Nucleus accumbens (tissue), 56 donors: ENCODE measurements at places on chromosomes 2 and 18.

DNA sequence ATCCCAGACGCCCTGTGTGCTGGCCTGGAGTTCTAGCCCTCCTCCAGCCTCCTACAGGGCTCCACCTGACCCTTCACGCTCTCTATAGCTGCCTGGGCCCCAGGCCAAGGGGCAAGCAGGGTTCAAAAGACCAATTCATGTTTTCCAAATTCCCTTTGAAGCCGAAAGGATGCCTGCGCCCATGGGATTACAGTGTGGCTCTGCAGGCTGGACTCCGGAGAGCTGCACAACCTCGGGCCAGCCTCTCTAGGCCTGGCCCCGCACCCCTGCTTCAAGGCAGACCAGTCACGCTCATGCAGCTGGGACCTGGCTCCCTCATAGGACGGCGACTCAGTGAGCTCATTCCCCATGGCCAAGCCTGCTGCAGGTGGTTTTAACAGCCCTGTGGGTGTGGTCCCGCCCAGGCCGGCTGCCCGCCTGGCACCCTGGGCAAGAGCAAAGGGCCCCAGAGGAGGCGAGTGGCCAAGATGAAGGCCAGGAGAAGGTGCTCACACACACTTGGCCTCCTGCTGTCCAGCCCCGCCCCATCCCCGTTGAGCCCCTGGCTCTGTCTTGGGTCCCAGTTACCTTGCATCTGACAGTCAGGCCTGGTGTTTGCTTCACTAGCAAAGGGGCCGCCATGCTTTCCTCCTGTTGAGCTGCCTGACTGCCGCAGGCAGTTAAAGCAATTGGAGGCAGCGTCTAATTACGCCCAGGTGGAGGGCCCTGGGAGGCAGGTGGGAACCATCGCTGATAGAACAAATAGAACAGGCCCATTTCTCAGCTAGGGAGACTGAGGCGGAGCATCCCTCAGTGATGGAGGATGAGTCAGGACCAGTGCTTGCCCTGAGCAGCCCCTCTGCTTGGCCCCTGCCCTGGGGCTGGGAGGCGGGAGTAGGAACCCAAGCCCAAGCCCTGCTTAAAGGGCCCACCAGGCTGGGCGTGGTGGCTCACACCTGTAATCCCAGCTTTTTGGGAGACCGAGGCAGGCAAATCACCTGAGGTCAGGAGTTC lies 56.9 kb downstream of the SMAD7 start:
- DNase-seq: no peak

GRCh38 chr2:186059096-186059495 lies 320.5 kb downstream of the FSIP2 start:
- DNase-seq: no peak

- no peak for DNase-seq
Measured at GRCh38 chr2:76445880-76446279, 735.2 kb upstream of the GCFC2 start.

DNA sequence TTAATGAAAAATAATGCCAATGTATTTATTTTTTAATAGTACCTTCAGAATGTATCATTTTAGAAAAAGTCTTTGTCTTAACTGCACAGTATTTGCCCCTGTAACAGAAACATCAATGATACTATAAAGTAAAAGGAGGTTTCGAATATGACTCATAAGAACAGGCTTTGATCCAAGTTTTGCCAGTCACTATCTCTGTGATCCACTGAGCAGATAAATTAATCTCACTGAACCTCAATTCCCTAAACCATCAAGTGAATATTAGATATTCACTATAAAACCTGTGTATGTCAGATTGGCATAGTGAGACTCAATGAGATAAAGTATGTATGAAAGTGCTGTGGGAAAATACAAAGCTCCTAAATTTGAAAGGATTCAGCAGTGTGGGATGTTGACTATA lies 292.1 kb downstream of the EXOC6B start:
- DNase-seq: no peak

GRCh38 chr2:159382447-159383028 lies 96.0 kb upstream of the WDSUB1 start:
- DNase-seq: no peak

DNA sequence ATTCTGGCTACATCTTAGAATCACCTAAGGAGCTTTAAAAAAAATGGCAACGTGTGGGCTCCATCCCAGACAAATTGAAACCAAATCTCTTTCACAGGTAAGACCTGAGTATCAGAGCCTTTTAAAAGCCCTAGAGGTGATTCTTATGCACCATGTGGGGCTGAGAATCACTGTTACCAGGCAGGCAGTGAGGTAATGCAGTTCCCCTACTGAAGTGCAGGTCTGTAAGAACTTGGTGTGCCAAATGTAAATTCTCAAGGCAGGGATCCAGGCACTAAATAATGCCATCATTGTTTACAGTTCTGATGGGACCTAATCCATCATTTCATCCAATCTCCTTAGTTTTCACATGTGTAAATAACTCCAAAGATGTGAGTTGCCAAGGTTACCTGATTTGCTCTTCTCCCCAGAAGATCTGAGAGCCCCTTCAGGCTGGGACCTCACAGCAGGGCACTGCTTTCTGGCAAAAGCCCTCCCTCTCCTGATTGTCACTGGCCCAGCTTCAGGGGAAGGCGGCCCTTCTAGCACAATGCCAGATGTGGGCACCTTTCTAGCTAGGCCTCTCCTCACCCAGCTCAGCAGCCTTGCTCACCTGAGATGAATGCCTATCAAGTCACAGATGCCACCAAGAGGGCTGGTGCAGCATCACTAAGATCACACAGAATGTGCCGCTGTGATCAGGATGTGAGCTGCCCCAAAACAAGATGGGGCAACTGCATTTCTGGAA lies 73.6 kb upstream of the RGPD5 start:
- no peak for DNase-seq

DNA sequence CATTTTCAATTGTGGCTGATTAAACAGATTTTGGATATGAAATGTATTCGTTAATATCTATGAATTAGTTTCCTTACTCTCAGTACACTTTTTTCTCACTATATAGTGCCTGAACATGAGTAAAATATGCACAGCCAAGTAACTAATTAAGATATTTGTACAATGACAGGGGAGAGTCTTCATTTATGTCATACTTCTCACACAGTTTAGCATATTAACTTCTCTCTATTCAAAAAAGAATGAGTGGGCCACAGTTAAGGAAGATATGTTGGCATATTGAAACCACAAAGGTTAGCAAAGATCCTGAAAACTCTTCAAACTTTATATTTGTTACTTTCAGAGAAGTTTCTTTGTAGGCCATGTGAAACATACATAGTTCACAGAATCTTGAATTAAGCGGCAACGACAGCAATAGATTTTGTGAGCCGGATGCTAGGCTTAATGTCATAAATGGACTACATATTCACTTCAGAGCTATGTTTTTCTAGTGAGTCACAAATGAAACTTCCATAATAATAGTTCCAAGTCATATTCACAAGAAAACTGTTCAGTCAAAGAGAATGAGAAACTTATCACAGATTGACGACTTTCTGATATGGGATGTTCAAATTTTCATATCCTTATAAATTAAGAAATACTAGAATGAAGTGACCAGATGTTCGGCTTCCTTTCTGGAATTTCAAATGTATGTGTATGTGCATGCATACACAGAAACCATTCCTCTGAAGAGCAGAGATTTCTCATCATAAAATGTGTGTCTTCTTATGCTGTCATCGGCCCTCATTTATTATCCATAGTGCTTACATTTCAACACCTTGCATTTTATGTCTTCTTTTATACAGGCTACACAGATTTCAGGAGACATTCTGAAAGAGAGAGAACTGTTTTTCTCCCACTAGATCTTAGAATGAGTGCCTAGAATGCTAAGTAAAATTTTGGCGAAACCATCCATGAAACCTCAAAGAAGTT lies 584.0 kb downstream of the SATB2 start:
- no peak for DNase-seq

- no peak for DNase-seq
Measured at GRCh38 chr2:46610021-46610420, 130.7 kb downstream of the TMEM247 start.

- no peak for DNase-seq
Measured at GRCh38 chr2:25234738-25235137, 66.4 kb upstream of the POMC start.

DNA sequence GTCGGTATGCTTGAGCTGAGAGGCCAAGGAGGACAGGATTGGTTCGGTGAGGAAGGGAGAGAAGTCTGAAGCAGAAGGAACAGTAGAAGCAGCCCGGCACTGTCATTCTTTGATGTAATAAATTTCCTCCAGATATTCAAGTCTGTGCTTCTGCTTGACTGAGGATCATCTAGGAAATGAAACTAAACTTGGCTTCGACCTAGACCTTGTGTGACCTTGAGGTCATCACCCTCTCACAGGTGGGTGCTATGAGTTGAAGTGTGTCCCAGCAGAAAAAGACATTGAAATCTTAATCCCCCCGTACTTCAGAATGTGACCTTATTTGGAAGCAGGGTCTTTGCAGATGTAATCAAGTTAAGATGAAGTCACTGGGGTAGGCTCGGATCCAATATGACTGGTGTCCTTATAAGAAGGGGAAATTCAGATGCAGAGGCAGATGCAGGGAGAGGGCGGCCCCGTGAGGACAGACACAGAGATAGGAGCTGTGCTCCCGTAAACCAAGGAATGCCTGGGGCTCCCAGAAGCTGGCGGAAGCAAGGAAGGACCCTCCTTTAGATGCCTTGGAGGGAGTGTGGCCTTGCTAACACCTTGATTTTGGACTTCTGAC lies 49.0 kb downstream of the PRKCE start:
- DNase-seq: no peak

DNA sequence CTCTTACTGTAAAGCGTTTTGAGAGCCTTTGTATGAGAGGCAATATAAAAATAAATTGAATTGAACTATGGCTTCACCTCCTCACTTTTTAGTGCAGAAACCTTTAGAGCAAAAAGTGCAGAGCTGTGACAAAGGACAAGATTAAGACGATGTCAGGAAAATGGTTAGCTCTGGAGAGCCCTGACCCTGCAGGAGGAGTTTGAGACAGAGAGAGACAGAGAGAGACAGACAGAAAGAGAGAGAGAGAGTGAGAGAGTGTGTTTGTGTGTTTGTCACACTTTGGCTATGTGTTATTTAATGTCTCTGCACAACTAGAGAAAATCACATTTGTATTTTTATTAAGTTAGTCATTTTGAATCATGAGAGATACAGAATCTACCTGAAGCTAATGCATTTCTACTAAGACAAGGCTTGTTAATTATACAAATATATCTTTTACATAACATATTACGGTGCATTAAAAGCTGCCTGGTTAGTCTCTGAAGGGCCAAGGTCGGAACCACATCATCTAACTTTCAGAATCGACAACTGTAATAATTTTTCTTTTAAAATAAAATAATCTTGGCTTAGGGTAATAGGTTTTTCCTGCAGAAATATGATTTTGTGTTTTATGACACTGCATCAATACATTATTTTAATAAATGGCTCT lies 423.5 kb upstream of the ZEB2 start:
- DNase-seq: no peak

DNA sequence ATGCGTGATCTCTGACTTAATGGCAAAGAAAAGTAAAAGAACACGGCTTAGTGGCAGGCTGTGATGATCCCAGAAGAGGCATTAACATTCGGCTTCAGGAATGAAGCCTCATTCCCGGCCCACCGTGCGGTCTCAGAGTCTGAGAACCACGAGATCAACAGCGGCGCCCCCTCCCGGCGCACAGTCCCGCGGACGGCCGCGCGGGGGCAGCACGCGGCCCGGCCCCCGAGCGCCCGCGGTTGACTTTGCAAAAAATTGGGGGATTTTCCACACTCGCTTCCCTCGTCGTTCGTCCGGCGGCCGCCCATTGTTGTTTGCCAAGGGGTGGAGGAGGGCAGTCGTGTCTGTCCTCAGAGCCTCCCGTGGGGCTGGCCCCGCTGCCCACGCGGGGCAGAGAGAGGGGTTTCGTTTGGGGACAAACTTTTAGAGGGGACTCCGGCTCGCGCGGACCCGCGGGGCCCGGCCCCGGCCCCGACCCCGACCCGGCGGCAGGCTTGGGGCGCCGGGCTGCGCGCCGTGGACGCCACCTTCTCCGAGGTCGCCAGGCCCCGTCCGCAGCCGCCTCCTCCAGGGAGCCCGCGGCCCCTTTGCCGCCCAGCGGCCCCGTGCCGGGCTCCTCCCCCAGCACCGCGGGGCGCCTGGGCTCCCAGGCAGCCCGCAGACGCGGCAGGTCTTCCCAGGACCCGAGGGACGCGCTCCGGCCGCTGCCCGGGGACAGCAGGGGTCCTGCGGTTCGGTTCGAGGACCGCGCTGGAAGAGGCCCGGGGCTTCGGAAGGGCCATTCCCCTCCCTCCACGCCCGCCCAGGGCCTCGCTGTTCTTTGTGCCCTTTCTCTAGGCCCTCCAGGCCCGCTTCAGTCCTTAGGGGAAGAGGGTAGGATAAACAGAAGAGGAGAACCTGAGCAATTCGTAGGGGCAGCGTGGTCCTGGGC lies 3.4 kb upstream of the HS6ST1 start:
- peak; percentile 69 for DNase-seq

DNA sequence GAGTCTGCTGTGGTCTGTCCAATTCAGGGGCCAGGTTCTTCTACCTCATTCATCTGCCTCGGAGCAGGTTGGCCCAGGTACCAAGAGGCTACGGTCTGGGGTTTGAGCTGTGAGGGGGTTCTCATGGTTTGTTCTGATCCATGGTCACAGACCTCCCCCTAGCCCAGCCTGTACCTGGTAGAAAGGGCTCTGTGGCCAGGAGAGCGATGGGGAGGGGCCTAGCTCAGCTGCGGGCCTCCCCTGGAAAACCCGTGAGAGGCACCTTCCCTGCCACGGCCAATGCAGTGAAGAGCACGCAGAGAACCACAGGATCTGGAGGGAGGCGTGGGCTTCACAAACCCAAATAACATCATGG lies 19.6 kb upstream of the ALLC start:
- DNase-seq: no peak

DNA sequence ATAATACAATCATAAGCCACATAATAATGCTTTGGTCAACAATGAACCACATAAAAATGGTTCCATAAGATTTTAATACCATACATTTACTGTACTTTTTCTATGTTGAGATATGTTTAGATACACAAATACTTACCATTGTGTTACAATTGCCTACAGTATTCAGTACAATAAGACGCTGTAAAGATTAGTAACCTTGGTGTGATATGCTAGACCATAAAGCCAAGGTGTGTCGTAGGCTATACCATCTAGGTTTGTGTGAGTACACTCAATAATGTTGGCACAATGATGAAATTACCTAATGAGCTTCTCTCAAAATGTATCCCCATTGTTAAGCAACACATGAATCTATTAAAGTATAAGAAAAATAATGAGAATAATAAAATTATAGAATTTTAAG lies 662.3 kb downstream of the SATB2 start:
- DNase-seq: no peak

DNA sequence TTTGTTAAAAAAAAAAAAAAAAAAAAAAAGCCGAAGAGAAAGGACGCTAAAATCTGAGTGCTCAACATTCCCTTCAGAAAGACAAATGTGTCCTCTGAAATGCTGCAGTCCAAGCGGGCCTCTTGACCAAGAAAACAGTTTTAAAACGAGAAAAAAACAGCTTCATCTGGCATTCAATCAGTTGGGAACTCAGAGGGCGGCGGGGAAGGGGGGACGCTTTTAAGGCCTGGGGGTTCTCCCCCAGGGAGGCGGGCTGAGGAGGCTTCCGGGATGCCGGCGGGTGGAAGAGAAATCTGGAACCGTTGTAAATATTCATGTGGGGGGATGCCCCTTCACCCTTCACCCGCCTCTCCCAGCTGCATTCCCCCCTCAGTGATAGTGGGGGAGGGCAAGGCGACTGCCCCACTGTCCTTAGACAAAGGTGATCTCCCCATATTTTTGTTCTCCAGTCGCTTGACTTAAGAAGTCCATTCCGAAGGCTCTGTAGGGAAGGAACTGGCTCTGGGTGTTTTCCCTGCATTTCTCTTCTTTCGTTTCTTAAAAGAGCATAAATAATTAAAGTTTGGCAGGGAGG lies 3.3 kb upstream of the HOXD11 start:
- no peak for DNase-seq
